Pancreas (tissue), 10 donors: ENCODE measurements at places on chromosomes 13 and 19. TPM values are rescaled to one million over a fixed set of nuclear protein-coding genes. Genes with fewer than 3 reads are reported as not detected.

Gene FGF9
- total RNA-seq = 0.32 TPM

DNA sequence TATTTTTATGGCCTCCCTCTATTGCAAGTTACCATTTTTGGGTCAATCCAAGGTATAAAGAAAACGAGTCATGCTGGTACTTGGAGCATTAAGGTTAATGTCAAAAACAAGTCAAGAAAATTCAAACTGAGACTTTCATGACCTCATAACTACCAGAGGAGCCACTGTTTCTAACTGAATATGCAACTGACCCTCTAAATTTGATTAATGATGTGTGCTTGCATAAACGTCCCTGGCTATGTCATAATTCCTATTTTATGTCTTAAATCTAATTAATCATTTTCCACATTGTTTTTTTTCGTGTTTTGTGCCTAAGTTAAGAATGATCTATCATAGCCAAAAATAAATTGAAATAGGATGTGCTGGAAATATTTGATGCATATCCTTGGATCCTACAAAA is 396.7 kb upstream of the GPC6 start:
- DNase-seq = no peak

DNA sequence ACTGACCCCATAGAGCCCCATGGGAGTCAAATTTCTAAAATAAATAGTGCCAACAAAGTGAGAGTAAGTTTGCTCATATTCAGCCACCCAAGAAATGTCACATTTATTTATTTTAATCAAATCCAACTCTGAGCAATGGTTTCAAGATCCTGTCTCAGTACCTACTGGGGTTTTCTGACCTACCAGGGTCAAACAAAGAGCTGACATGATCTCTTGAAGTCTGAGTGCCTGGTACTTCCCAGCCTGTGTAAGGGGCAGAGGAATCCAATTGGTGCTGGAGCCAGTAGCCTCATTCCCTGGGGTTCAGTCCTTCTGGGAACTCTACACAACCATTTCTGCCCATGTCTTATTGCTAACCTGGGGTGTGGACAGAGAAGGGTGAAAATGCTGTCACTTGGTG is 104.6 kb upstream of the SERP2 start:
- no peak for DNase-seq

GRCh38 chr19:3433313-3433712 is 47.0 kb downstream of the SMIM24 start:
- DNase-seq = no peak

Gene SHISA2
- total RNA-seq = 0.46 TPM
